ENCODE measurements at places on chromosomes 11 and 22. TPM values are rescaled to one million over a fixed set of nuclear protein-coding genes. Genes with fewer than 3 reads are reported as not detected.
A peak's percentile ranks its signal among the peaks of the same experiment; 100 is the strongest.

The NEFH gene
- total RNA-seq: 11.6 TPM

The ACER3 gene
- 26.2 TPM for total RNA-seq

The SOX10 gene
- not detected for total RNA-seq

- no peak for DNase-seq
These were observed 73.1 kb downstream of the MPPED2 start for GRCh38 chr11:30513087-30513486.

DNA sequence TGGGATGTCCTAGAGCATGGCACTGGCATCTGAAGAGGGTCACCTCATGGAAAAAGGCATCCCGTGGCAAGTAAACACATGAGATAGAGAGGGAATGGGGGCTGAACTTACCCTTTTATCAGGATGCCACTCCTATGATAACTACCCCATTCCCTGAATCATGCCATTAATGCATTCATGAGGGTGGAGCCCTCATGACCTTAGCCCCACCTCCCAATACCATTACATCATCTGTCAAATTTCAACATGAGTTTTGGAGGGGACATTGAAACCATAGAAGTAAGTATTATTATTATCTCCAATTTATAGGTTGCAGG, 65.2 kb downstream of the MTNR1B start:
- no peak for DNase-seq

DNA sequence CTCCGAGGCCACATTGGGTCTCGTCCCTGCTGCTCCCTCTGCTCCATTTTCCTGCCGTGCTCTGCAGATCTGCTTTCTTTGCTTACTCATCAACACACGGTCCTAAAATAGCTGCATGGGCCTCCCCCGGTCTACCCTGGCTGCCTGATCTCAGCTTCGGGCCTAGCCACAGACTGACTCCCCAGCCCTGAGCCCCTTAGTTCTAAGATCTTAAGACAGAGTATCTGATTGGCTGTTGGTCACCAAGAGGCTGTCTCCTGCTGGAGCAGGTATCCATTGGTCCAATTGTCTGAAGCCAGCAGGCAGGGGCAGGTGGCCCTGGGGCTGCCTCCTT, 53.7 kb upstream of the NECTIN1 start:
- peak; percentile 70 for DNase-seq

DNA sequence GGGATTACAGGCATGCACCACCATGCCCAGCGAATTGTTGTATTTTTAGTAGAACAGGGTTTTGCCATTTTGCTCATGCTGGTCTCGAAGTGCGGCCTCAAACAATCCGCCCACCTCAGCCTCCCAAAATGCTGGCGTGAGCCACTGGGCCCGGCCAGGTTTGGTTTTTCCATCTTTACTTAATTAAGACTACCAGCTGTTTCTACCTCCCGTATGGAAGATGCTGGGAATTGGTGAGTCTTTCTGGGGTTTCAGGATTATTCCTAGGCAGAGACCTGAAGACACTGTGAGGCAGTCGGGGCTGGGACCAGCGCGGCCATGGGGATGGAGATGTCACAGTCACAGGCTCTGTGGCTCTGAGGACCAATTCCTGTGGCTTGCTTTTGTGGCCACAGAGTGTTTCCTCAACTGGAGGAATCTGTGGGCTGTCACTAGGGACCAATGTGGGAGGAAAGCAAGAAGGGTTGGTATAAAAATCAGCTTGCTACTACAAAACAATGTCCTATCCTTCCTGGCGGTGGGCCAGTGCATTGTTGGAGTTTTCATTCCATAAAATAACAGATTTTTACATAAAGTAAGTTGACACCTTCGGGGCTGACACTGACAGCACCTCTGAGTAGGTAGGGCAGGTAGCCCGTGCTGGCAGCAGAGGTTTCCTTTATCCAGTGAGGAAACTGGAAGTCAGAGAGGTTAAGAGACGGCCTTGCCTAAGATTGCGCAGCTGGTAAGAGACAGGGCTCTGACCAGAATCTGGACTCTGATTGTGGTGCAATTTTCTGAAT, 8.4 kb upstream of the FTH1 start:
- DNase-seq: no peak

Measured in G401 (cell line).